HCT116 (cell line): ENCODE measurements at places on chromosomes 1 and 21.

DNA sequence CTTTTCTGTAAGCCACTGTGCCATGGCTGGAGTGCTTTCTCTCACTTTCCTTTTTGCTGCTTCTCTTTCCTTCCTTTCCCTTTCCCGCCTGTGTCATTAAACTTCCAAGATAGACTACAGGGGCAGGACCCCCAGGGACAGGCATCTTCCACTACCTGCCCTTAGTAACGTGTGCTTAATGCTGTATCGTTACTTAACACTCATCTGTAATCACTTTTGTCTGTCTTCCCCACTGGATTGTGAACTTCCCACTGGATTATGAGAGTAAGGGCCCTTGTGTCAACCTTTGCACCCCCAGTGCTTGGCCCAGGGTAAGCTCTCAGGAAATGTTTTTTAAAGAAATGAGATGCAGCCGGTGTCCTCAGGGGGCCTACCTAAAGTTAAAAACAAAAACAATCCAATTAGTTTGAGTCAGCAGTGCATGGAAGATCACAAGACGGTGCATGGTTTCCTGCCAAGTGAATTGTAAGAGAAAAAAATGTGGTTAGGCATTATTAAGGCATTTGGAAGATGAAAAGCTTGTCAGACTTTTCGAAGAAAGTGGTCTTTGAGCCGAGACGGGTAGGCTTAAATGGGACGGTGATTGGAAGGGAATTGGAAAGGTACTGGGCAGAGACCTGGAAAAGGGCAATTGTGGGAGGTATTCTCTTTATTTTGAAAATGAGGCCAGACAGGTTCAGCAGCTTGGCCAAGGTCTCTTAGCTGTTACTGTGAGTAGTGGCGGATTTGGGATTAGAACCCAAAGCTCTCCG is 958 bp downstream of the LYPLAL1 start:
- no peak for DNase-seq

DNA sequence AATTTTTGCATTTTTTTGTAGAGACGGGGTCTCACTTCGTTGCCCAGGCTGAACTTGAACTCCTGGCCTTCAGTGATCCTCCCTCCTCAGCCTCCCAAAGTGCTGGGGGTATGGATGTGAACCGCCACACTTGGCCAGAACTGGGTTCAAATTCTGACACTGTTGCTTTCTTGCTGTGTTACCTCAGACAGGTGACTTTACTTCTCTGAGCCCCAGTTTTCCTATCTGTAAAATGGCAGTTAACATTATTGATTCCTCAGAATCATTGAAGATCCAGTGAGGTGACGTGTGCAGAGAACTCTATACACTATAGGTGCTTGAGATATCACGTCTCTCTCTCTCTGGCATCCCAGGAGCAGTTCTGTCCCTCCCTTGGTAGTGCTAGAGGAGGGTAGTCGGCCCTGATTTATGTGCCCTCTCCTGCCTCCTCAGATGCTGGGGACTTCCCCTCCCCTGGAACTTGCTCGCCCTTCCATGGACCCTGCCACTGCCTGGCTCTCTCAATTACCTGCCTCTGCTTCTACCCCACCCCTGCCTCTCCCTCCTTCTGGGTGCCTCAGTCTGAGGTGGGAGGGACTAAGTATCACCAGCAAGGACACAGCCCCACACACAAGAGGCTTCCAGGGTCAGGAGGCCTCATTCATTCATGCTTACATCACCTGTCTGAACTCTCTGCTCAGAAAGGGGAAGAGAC is 2.8 kb upstream of the HPCA start:
- DNase-seq, result no peak

- DNase-seq, result no peak
These were observed 7.7 kb downstream of the IFNLR1 start for GRCh38 chr1:24179251-24179840.

- no peak for DNase-seq
These were observed 256.8 kb upstream of the C1orf105 start for GRCh38 chr1:172163498-172164215.

- DNase-seq, result no peak
These were observed 128.4 kb downstream of the S1PR1 start for GRCh38 chr1:101365186-101365585.

GRCh38 chr21:41358193-41359166 is 3.3 kb upstream of the MX2 start:
- DNase-seq, result no peak

DNA sequence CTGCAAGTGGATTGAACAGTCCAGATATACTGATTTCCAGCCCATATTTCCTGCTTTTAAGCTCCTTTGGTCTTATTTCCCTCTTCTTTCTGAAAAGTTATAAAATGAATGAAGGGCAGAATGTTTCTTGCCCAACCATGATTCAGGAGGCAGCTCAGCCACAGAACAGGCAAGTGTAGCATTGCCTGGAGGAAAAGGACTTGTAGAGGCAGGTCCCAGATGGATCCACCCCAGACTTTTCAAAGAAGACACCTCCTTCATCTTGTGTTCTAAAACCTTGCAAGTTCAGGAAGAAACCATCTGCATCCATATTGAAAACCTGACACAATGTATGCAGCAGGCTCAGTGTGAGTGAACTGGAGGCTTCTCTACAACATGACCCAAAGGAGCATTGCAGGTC is at the start of gene CLCA2:
TSS of gene CLCA2 (plus strand) at position 299 of the 400 bp plus-strand sequence. CDS start at position 376, 77 bp downstream.
- DNase-seq, result no peak

- DNase-seq, result peak; percentile 43
These were observed 265.9 kb downstream of the PRDM2 start for GRCh38 chr1:13965770-13966398.

GRCh38 chr21:27803571-27803970 is 836.7 kb upstream of the ADAMTS5 start:
- no peak for DNase-seq

GRCh38 chr1:218259800-218260199 is 25.3 kb upstream of the RRP15 start:
- DNase-seq, result peak; percentile 7

DNA sequence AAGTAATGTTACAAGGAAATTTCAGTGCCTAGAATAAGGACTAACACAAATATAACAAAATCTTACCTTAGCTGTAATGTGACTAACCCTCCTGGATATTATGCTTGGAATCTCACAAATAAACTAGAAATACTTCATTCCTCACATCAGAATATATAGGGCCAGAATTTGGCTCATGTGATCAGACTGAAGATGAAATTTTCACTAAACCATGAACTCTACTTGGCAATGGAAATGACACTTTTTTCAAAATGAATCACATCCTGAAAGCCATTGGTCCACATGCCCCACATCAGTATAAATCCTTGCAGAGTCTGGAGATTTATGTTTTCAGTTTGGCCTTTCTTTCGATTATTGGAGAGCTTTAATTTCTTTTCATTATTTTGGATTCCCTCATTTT is 227.8 kb downstream of the NRIP1 start:
- no peak for DNase-seq

- no peak for DNase-seq
These were observed 28.2 kb upstream of the KHDRBS1 start for GRCh38 chr1:31985430-31985829.

- no peak for DNase-seq
These were observed 4.0 kb downstream of the H6PD start for GRCh38 chr1:9238550-9238949.

- DNase-seq, result peak; percentile 15
These were observed 89.9 kb downstream of the FOXD2 start for GRCh38 chr1:47527653-47528272.

GRCh38 chr1:152001631-152002584 is 8.2 kb upstream of the S100A10 start:
- peak; percentile 85 for DNase-seq

DNA sequence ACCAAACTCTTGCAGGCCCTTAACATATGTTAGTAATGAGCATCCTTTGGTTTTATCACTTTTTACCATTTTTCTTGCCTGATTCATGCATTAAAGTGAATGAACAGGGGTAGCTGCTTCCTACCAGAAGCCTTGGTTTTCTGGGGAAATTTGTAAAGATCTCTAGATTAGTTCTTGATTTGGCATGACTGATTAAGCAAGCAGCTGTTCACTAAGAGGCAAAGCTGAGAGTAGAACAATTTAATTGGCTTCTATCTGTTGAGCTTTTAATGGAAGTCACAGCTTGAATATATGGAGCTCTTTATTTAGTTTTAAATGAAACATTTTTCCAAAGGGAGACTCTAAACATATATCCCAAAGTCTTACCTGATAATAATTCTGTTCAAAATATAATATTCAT is 23.6 kb downstream of the TLCD4 start:
- no peak for DNase-seq

DNA sequence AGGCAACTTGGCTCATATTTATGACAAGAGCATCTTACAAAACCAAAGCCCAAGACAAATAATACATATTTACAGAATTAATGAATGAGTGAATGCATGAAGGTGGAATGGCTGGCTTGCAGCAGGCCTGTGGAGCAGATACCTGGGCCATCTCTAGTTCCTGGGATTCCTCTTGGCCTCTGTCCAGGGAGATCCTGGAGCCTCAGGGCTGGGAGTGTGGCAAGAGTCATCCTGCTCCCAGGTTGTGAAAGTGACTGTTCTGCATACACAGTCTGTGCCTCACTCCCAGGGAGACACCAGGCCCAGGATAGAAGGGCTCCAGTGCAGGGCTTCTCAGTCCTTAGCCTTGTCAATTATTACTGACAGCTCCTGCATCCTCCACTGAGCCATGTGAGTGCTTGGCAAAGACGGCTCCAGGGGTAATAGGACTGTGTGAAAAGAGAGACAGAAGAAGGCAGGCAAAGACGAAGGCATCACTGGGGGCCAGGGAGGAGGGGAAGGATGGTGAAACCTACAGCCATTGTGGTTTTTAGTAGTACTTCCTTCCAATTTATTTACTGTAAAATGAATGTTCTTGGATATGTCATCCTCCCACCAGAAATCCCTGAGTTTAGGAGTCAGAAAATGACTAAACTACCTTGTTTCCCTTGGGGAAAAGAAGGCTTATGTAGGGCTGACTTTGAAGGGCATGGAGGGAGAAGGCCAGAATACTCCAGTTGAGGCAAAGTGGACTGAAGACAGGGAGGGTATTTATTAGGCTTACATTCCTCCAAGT is 14.3 kb upstream of the KPRP start:
- DNase-seq, result no peak

DNA sequence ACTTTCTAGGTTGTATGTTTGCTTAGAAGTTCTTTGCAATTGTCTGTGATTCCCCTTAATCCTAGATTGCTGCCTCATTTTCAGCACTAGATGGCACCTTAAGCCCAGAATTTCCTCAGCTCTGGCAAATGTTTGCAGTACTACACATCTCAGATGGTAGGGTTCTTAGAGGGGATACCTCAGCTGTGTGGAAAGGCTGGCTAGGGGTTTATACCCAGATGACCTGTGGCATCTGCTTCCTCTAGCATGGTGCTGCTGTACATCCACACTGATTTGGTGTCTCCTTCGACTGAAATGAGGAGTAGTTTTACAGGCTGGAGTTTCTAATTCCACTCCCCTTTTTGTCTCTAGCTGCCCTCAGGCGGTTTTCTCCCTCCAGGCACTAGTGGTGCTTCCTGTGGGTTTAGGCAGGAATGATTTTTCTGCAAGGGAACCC is 23.5 kb downstream of the ASB17 start:
- DNase-seq, result peak; percentile 40

- DNase-seq, result no peak
These were observed 21.6 kb downstream of the HUNK start for GRCh38 chr21:31894457-31894856.

DNA sequence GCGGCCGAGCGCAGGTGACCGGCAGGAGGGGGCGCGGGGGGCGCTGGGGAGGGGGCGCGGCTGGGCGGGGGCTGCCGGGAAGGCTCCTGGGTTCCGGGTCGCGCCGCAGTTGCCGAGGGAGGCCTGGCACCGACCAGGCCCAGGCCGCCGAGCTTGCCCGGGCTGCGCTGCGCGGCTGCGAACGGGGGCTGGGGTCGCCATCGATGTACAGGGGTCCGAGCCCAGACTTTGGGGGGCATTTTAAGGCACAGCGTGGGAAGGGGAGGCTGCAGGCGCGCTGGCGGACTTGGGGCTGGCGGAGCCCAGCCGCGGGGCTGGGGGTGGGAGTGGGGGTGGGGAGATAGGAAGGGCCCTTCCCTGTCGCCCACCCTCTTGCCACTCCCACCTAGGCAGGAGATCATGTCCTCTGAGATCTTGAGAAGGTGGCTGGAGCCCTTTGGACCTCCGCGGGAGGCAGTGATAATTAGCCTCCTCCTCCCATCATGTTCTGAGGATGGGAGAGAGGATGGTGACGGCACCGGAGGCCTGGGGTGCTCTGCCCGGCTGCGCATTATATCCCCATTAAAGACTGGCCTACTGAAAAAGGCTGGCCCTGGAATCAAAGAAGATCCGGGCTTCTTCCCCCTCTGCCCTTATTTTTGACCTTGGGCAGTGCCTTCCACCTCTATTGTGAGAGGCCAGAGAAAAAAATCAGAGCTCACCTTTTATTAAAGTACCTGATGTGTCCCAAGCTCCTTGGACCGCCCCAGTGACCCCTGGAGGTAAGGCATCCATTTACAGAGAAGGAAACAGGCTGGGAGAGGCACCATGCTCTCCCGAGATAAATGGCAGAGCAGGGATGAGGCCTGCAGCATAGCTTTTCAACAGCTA is 497 bp downstream of the FBXO44 start:
- no peak for DNase-seq

DNA sequence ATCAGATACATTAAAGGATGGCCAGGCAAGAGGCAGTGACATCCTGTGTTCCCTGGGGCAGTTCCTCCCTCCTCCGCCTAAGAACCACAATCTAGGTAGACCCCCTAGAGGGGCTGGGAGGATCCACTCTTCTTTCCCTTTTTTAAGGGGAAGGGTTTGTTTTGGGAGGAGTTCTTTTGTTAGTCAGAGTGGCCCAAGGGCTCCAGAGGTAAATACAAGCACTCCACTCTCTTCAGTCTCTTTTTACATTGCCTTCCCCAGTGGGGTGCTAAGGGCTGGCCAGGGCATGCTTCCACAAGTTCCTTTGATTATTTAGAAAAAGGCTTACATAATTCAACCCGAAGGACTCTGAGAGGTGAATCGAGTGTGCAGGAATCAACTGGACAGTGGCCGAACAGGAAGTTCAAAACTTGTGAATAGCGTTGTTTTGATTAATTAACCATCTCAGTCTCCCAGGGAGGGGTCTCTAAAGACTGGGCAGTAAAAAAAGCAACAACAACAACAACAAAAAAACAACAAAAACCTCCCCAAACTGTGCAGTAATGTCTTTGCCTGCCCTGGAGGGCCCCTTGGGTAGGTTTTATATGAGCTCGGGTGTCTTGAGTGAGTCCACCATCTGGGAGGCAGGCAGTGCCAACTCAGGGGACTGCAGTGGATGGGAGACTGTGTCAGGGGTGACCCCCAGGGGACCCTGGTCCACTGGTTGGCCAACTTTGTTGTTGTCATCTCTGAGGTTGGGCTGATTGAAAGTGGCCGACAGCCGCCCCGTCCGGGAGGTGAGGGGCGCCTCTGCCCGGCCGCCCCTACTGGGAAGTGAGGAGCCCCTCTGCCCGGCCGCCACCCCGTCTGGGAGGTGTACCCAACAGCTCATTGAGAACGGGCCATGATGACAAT is 33.2 kb upstream of the ENO1 start:
- no peak for DNase-seq

- DNase-seq, result no peak
These were observed 81.3 kb upstream of the KAZN start for GRCh38 chr1:14516974-14517840.

- no peak for DNase-seq
These were observed 6.0 kb downstream of the TAGLN2 start for GRCh38 chr1:159919236-159919865.
